ENCODE measurements at places on chromosomes 2 and 18.

DNA sequence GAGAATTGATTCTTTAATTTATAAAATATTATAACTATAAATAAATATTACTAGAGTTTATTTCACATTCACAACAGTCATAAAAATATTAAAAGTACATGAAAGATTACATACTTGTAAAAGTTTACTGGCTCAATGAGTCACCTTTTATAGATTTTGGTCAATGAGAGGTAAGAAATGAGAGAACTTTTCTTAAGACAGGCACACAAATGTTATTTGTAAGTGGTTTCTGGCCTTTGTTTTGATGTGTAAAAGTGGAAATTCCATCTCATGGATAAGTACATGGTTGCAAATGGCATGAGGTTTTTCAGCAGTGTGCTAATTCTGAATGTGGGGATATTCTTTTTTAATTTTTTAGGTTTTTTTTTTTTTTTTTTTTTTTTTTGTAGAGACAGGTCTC, 63.8 kb downstream of the TTC27 start:
- no peak for DNase-seq

GRCh38 chr18:65938592-65939372, 188.0 kb downstream of the CDH7 start:
- DNase-seq: peak; percentile 7

- peak; percentile 18 for DNase-seq
Observed at GRCh38 chr2:143513081-143513480, 383.9 kb downstream of the ARHGAP15 start.

DNA sequence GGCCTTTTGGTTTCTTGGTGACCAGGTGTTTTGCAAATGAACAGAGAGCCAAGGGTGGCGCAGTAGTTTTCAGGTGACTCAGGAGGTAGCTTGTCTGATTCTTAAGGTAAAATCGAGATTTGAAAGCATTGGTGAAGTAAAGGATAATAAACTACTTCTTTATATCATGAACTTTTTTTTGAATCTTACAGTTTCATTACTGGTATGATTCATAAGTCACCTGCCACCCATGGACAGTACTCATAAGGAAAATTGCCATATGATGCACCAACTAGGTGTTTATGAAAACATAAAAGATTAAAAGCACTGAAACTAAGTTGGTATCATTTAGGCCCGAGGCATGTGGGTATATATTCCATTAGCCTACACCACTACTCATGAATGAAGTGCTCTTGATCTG, 84.1 kb upstream of the MGAT5 start:
- DNase-seq: no peak

DNA sequence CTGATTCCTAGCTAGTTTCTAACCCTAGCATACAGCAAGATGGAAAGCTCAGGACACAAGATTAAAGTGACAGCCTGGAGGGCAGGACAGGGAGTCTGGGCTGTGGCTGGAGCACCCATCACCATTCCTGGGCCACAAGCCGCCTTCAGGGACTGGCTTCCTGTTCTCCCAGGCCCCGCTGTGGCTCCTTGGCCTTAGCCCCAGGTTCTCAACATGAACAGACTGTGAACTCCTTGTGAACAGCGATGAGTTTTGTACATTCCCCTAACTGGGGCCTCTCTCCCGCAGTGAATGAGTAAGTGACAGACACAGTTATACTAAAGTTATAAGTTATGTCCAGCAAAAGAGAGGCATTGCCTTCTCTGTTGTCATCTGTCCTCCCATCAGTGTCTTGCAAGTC, 35.9 kb upstream of the SLC14A1 start:
- no peak for DNase-seq

DNA sequence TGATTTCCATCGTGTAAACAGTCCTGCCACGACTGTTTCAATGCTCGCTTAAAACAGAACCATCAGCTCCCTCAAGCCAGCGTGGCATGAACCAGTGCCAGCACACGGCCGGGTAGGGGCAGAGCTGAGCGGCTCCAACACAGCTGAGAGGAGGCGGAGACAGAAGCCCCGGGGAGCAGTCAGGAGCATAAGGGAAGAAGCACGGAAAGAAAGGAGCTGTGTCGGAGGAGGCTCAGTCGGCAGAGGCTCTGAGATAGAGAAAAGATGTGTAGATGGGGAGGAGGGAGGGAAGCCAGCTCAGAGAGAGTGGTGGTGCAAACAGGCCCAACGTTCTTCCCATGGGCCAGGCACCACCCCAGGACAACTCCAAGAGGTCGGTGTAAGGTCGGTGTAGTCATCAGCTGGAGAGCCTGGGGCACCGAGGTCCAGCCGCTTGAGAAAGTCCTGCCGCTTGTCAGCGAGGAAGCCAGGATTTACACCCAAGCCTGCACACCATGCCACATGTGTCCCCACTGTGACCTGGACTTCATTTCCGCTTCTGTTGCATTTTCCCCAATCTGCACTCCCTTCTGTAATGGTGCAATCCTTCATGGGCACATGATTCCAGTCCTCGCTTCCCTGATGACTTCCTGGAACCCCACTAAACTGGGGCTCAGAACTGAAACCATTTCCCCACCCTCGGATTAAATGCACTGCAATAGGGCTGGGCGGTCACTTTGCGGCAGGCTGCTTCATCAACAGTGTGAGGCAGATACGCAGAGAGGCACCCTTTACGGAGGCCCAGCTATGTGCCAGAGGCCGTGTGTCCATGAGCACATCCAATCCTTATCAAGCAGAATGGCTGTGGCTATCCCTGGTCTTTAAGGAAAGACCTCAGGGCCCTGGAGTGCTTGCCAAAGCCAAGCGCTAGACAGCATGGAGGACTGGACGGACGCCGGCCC, 43.5 kb downstream of the CYP27C1 start:
- no peak for DNase-seq

- DNase-seq: no peak
Observed at GRCh38 chr2:189522435-189523151, 58.0 kb downstream of the SLC40A1 start.

DNA sequence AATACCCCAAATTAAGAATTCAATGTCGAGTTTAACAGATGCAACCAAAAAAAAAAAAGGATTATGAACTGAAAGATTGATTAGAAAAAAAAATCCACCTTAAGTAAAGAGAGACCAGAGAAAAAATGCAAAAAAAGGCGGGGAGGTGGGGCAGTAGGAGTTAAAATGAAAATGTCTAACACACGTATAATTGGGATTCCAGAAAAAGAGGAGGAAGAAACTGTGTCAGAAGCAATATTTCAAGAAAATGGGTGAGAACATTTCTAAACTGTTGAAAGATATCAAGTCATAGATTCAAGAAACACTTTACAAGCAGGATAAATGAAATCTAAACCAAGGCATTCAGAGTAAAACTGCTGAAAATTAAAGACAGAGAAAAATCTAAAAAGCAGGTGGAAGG, 226.9 kb downstream of the KLHL29 start:
- DNase-seq: no peak

DNA sequence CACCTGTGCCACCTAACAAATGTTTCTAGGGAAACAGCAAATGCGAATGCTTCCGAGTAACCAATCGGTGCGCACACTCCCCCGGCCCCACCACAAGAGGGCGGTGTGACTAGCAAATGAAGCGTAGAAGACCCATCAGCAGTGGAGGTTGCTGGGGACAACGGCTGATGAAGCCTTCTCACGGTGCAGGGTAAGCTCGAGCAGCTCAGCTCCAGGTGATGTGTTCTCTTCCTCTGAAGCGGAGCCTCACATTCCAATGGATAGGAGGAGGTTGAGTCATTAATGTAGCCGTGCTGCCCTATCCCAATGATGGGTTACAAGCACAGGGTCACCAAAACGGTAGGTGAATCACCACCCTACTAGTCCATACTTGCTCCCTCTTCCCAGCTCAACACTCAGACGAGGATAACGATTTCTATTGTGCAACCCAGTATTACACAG, 127.6 kb upstream of the TWIST2 start:
- peak; percentile 7 for DNase-seq

DNA sequence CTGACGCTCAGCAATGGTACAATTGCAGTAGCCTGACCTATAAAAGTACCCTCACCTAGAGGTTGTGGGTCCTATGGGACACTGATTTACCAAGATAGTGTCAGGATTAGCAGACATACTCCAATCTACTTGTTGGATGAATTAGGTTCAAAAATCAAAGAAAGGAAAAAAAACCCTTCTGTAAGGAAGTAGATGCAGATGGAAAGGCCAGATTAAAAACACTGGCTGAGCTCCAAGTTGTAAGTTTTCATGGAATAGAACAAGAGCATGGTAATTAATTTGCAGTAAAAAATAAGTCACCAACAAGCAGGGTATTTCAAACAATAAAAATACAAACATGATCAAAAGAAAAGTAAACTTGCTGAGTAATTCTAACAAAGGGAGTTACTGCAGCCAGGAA, 26.4 kb downstream of the IDH1 start:
- DNase-seq: no peak

DNA sequence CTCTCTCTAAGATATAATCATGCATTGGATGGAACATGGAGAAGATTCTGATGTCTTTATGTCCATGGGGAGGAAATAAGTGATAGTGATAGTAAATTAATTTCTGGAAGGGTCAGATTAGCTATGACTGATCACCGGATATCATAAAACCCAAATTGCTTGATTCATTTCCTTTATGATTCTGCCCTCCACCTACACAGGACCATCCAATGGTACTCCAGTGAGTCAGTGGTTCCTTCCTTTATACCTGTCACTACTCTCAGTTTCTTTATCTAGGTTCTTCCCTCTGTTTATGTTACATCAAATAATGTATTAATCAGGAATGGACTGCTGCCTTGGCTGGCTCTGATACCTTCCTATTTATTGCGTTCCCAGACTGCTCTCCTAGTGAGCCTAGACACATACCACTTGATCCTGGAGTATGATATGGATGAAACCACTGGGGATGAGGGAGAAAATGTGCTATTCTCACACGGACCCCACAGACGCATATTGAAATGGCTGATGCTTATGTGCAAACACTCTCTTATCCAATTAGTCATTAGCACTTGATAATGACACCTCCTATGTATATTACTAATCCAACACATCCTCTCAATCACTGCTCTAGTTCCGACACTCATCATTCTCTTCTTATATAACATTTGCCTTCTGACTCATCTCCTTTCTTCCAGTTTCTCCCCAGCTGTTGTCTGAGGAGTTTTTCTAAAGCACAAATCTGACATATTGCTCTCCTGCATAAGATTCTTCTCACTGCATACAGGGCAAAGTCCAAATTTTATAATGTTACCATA, 315.6 kb downstream of the INSIG2 start:
- DNase-seq: no peak

DNA sequence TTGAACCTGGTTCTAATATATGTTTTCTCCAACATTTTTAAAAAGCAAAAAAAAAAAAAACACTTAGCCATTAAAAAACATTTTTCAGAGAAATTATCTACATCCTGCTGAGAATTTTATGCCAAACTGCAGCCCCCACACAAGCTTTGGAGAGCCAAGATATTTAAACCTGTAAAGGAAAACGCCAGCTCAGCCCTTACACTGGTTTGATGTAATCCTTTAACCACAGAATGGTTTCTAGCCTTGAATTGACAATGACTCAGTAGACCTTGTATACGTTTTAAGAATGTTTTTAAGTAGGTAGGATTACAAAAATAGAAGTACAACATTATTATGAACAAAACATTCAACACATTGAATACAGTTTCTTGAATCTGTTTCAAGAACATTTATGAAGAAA, 113.6 kb downstream of the BABAM2 start:
- no peak for DNase-seq

DNA sequence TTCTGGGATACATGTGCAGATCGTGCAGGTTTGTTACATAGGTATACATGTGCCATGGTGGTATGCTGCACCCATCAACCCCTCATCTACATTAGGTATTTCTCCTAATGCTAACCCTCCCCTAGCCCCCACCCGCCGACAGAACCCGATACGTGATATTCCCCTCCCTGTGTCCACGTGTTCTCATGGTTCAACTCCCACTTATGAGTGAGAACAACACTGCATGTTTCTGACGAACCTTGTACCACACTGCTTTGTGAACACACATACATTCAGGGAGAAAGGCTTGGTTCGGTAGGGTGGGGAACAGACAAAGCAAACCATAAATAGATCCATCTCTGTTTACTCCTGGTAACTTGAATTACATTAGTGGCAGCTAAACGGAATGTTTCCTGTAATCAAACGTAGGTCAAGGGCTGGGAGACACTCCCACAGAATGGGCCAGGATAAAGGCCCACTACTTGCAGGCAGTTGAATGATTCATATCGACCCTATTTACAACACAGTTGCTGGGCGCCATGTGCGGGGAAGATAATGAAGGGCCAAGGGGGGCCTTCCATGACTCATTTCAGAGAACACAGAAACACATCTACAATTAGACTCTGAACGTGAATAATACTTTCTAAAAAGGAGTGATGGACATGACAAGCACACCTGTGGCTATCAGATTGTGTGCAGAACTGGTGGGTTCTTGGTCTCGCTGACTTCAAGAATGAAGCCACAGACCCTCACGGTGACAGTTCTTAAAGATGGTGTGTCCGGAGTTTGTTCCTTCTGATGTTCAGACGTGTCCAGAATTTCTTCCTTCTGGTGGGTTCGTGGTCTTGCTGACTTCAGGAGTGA, 56.8 kb upstream of the KIDINS220 start:
- DNase-seq: peak; percentile 87

DNA sequence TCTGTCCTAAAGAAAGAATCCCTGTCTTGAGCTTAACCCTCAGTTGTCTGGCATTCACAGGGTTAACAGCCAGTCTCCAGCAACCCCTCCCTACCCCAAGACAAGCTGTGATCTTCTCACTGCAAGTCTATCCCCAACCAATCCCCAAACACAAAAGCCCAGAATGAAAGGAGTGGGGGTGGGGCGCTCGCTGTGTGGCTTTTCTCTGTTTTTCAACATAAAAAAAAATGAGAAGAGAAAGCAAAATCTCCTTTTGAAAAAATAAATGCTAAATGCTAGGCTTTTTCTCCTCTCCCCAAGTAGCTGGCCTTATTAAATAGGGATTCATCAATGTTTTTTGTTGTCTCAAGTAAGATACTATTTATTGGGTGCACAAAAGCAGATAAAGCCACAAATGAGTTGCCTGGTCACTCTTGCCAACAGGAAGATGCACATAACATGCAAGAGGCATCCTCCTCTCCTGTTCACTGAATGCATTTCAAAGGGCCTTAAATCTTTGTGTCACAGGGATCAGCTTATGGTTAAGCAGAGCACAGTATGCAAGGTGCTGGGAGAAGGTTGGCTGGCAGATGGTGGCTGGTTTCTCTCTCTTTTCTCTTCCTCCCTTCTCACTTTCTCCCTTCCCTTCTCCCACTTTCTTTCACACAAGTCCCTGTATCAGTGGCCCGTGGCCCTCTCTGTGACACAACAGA, 225.6 kb downstream of the CMPK2 start:
- DNase-seq: no peak

GRCh38 chr2:180882959-180883358, 97.4 kb upstream of the UBE2E3 start:
- no peak for DNase-seq

DNA sequence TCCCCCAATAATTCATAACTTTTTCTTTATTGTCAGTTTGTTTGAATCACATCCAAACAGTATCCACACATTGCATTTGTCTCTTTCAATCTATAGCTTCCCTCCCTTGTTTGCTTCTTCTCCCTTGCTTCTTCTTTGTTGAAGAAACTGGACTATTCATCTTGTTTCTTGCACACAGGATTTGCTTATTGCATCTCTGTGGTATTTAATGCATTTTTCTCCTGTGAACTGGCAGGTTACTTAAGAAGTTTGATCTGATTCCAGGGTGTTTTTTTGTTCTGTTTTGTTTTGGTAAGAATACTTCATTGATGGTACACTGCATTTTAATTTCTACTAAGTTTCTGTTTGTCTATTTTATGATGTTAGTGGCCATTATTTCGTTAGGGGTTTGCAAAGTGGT, 166.8 kb downstream of the CAMKMT start:
- no peak for DNase-seq
